ENCODE measurements at places on chromosomes 4 and X.

DNA sequence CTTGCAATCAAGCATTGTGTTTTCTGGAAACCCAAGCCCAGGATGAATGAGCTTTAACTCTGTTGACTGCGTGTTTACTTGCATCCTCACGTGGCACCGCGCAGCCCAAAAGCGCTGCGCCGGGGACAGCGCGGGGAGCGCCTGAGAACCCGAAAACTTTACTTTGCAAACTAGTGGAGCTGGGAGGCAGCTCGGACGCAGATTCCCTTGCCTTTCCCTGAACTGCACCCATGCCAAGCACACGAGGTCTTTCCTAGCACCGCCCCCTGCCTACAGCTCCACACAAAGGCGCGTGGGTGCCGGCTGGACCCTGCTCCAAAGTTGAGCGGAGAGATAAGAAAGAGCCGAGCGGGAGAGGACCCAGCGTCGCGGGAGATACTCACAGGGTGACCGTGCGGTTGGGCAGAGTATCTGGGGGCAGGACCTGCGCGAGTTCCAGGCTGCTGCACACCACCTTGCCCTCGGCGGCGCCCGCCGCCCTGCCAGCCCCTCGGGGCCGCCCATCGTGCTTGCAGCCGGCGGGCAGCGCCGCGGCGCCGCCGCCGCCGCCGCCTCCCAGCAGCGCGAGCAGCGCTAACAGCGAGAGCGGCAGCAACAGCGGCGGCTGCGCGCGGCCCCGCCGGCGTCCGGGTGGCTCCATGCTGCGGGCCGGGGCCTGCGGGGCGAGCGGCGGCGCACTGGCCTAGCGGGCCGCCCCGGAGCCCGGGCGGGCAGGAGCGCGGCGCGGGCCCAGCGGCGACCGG, 550 bp downstream of the ADGRA3 start:
- no peaks in the 10 kb centered on the region for H3K36me3 ChIP-seq
- peak; percentile 76 for DNase-seq
- H3K27ac ChIP-seq = peak overlapping the region; percentile 22
- H3K4me1 ChIP-seq = no peaks in the 10 kb centered on the region

DNA sequence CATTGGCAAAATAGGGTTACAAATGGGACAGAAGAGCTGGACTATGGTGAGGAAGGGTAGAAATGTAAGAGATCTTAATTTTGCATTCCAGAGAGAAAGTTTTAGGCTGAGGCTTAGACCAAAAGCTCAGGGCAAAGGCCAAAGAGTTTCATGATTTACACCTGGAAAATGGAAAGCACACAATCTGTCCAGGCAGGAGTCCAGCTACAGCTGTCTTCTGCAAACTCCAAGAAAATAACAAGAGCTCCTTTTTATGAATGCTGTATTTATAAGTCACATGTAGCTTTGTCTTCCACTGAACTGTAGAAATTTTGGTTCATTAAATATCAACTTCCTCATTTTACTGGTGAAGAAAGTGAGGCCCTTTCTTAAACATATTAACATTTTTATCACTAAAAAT, 288.0 kb upstream of the ATOH1 start:
- no peaks in the 10 kb centered on the region for H3K4me1 ChIP-seq
- no peak overlapping the region for H3K4me3 ChIP-seq
- H3K36me3 ChIP-seq = no peaks in the 10 kb centered on the region
- H3K27me3 ChIP-seq = no peaks in the 10 kb centered on the region

- peaks cover 2% of the 10 kb centered on the region for H3K4me1 ChIP-seq
- no peaks in the 10 kb centered on the region for H3K36me3 ChIP-seq
- H3K27me3 ChIP-seq = no peaks in the 10 kb centered on the region
- DNase-seq = peak; percentile 27
- H3K27ac ChIP-seq = peak overlapping the region; percentile 64
Observed at GRCh38 chr4:123244137-123244536, 152.5 kb upstream of the SPRY1 start.

- no peaks in the 10 kb centered on the region for H3K36me3 ChIP-seq
- DNase-seq = no peak
- no peak overlapping the region for H3K4me3 ChIP-seq
- H3K4me1 ChIP-seq = no peaks in the 10 kb centered on the region
Observed at GRCh38 chr4:4383085-4383484, 3.8 kb upstream of the NSG1 start.

DNA sequence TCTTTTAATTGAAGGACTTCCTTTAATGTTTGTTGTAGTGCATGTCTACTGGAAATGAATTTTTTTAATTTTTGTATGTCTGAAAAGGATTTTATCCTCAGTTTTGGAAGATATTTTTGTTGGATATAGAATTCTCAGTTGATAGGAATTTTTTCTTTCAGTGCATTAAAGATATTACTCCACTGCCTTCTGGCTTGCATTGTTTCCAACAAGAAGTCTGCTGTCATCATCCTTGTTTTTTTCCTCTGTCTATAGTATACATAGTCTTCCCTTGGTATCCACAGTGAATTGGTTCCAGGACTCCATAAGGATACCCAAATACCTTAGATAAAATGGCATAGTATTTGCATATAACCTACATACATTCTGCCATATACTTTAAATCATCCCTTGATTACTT, 33.5 kb downstream of the SCD5 start:
- no peaks in the 10 kb centered on the region for H3K36me3 ChIP-seq
- H3K4me1 ChIP-seq = no peaks in the 10 kb centered on the region
- H3K27me3 ChIP-seq = no peaks in the 10 kb centered on the region
- H3K27ac ChIP-seq = no peak overlapping the region
- no peak overlapping the region for H3K4me3 ChIP-seq

DNA sequence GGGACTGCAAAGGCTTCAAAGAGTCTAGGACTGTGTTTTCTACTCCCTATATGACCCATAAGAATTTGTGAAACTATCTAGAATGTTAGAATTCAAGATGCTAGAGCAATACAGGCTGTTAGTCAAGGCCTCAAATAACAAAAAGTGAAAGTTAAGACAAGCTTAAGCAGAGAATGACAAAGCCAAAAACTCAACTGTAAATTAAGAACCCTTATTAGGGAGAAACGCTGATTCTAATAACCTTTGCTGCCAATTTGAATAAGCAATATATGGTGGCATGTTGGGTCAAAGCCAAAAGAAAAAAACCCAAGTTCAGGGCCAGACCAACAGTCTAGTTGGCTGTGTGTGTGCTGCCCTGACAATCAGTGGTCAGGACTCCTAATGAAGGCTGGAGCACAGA, 160.0 kb downstream of the INPP4B start:
- no peak overlapping the region for H3K4me3 ChIP-seq
- no peaks in the 10 kb centered on the region for H3K36me3 ChIP-seq
- no peak overlapping the region for H3K27ac ChIP-seq
- no peaks in the 10 kb centered on the region for H3K27me3 ChIP-seq
- H3K4me1 ChIP-seq = no peaks in the 10 kb centered on the region

Data from adrenal gland (tissue), 19 donors.